DMS53 (cell line): ENCODE measurements at places on chromosomes 3 and 15.

DNA sequence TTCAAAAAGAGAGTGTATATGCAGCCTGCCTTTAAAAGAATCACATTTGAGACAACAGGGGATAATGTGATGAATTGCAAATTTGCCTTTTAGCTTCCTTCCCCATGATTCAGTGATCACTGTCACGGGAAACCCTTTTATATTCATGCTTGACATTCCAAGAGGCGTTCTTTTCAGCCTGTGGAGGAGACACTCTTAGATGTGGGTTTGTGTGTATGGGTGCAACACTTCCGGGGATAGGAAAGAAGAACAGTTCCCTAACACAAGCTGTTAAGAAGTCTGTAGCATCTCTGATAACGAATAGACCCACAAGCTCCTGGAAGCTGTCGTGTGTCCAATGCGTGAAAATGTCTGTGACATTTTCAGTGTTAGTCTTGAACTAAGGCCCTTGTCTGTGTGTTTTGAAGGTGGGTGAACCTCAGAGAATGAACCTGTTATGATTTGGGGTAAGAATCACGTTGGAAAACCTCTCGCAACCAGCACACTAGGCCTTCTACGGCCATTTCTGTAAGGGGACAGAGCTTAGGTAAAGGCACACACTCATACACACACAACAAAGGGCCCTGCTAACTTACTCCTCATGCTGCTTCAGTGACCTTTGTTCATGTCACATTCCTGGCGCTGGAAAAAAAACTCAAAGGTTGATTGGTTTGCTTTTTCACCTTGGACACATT is 229.2 kb upstream of the ST8SIA2 start:
- no peak for DNase-seq

- DNase-seq = no peak
Measured at GRCh38 chr3:182121401-182121800, 409.7 kb downstream of the SOX2 start.

DNA sequence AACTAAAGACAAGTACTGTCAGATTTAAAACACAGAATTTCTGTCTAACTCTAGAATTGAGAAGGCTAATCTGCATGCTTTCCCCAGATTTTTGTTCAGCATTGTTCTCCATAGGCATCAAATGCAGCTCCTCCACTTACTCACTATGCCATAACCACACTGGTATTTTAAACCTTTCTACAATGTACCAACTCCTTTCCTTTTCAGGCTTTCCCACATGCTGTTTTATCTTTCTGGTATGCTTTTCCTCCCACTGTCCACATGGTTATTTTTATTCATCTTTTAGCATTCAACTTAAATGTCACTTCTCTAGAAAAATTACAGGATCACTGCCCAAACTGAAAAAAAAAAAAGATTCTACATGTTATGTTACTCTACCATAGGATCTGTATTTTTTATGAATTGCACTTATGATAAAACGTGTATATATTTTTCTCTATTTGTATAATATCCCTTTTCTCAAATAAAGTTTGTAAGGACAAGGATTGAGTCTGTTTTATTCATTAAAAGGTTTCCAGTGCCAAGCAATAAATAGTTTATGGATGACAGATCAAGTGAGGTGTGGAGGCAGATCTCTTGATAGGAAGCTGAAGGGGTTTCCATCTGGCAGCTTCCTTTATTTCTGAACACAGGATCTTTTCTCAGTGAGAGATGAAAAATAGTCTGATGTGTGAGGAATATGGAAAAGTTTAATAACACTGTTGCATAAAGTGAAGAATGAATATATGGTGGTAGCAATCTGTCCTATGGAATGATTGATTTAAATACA is 1064.5 kb downstream of the ZPLD1 start:
- DNase-seq = no peak

DNA sequence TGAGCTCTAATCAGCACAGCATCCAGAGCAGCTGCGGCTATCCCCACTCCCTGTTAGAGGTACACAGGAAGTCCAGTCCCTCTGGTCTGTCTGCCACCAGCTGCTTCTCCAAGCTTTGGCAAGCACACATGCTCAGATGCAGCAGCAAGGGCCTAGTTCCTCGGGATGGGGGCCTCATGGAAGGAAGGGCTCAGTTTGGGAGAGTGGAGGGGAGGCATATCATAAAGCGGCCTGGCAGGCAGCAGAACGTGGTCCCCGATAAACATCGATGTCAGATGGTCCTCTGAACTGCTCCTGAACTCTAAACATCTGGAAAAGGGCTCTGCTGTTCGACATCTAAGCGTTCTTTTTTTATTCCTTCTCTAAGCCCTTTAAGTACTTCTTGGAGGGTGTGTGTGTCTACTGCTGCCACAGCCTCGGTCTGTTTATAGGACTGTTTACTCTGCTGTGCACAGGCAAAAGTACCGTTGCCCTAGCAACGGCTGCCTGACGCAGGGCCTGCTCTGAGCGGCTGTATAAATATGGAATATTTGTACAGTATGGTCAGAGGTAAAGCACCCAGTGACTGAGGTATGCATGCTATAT is 74.6 kb downstream of the PRICKLE2 start:
- DNase-seq = peak; percentile 93

- DNase-seq = no peak
Measured at GRCh38 chr15:65410036-65410435, 12.7 kb downstream of the IGDCC4 start.
